ENCODE measurements at places on chromosomes 16 and 17.

GRCh38 chr17:9513266-9513665, 62.4 kb downstream of the STX8 start:
- no peak for DNase-seq

DNA sequence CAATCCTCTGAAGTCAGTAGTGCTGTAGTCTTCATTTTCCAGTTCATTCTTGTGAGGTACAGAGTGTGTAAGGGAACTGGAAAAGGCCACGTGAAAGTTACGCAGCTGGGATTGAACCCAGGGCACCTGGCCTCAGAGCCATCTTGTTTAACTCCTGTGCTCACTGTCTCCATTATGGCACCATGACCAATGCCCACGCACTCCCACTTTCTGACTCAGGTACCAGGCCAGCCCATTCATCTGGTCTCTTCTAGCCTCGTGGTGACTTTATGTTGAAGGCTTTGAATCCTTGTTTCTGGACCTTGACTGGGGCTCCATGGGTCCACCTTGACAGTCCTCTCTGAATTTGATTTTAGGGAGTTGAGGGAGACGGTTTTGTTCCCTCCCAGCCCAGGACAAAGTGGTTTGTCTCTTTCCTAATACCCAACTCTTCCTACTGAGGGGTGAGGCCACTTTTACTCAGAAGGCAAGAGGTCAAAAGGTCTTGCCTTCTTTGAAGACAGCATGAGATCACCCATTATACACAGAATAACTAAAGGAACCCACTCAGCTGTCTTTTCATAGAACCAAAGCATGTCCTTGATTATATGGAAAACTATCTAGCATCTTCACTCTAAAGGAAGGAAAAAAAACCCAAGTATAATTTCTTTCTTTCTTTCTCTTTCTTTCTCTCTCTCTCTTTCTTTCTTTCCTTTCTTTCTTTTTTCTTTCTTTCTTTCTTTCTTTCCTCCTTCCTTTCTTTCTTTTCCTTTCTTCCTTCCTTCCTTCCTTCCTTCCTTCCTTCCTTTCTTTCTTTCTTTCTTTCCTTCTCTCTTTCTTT, 50.0 kb downstream of the OTOA start:
- no peak for DNase-seq

GRCh38 chr16:65618333-65618732, 496.5 kb upstream of the CDH11 start:
- DNase-seq, result no peak

GRCh38 chr16:56615353-56615752, 7.0 kb downstream of the MT2A start:
- DNase-seq, result no peak

GRCh38 chr16:84514874-84515835, 10.7 kb upstream of the MEAK7 start:
- no peak for DNase-seq

DNA sequence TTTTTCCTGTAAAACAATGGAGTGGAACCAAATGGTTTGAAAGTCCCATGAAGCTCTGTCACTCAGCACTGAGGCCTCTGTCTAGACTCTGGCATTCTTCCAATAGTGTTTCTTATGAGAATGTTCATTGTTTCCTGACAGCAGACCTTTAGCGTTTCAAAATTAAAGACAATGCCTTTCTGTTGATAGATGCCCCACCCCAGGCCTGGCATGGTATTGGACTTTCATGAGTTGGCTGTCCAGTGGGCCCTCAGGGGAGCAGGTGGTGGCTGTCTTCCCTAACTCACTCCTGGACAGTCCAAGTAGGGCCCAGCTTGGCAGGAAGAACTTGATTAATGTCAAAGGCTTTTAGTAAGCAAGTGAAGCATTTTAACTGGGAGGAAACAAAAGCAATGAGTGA, 186.5 kb upstream of the CCL2 start:
- DNase-seq, result no peak

DNA sequence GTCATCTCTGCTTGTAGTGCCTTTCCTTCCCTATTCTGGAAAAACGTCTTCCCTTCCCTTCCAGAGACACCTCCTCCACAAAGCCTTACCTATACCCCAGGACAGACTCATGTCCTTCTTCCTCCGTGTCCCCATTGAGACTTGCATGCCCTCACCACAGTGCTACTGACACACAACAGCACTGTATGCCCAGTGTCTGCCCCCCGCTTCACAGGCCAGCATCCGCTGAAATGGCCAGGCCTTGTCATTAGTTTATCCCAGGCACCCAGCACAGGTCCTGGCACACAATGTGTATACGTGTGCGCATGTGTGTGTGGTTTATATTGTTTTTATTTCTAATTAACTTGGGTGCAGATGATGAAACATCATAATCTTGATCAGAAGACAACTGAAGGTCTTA, 130.1 kb upstream of the CCL2 start:
- no peak for DNase-seq

GRCh38 chr16:24671455-24671954, 57.9 kb upstream of the TNRC6A start:
- no peak for DNase-seq

- no peak for DNase-seq
These were observed 64.8 kb downstream of the PRKCB start for GRCh38 chr16:23900480-23901177.

DNA sequence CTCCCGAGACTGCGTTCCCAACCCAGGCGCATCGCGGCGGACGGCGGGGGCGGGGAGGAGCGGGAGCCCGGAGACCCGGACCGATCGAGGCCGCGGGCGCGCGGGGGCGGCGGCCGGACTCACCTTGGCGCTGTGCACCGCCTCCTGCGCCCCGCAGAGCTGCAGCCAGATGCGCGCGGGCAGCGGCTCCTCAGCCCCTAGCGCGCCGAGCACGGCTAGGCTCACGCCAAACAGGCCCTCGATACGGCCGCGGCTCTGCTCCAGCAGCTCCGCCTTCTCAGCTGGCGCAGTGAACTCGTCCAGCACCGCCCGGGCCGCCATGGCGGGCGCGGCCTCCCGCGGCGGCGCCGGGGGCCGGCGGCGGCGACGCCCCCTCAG, 339 bp downstream of the N4BP1 start:
- no peak for DNase-seq

- no peak for DNase-seq
These were observed 169.1 kb downstream of the WSCD1 start for GRCh38 chr17:6239241-6239798.

DNA sequence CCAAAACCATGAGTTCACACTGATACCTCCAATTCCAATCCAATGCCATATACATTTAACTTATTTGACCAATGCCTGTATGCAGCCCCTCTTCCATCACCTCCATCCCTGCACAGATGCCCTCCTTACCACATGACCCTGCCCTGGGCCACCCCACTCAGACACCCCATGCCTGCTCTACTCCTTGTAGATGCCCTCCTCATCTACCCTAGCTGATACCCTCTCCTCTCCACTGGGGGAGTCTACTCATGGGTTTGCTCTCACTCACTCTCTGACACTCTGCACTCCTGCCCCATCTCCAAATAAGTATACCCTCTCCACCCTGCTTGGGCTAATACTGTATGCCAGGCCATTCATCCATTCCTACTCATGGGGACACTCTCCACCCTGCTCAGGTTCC, 16.0 kb upstream of the CMTM4 start:
- no peak for DNase-seq

DNA sequence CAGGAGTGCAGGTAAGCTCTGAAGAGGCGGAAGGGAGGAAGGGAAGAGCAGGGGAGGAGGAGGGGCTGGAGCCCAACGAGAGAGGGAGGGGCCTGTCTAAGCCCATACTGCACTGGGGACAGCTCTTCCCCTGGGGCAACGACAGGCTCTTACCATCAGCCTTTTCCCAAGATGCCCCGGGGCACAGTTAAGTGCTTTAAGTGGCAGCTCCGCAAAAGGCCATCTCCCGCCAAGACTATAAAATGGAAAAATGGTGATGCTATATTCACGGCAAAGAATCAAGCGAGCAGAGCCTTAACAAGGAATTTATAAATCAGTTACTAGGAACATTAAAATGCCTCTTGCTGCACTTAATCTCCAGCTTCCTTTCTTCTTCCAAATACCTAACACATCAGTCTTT, 110.2 kb upstream of the NLRP1 start:
- DNase-seq, result no peak

GRCh38 chr17:9805769-9806168, 14.4 kb upstream of the DHRS7C start:
- no peak for DNase-seq

DNA sequence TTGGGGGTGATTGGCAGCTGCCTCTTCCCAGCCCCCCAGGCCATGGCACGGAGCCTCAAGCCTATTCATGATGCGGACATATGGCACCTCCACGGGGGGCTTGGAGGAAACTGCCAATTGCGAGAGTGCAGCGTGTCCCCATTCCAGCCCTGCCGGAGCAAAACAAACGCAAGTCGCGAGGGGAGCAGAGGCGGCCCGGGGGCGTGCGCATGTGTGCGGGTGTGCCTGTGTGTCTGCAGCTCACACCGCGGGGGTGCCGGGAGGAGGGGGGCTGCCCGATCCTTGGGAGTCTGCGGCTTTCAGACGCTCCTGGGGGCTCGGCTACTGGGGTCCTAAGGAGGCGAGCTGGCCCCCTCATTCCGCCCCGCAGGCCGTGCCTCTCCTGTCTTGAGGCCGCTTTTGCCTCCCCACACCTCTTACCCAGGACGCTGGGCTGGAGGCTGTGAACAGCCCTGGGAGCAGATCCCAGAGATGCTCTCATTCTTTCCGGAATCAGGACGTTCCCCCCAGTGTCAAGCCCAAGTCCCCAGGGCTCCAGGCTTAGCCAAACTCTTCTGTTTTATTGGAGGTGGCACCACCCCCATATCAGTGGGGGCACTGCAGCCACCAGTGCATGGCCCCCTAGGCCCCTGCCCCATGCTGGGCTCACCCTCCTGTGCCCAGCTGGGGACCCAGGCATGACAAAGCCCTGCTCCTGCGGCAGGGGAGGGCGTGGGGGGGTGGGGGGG, 29.1 kb downstream of the ENDOV start:
- no peak for DNase-seq

DNA sequence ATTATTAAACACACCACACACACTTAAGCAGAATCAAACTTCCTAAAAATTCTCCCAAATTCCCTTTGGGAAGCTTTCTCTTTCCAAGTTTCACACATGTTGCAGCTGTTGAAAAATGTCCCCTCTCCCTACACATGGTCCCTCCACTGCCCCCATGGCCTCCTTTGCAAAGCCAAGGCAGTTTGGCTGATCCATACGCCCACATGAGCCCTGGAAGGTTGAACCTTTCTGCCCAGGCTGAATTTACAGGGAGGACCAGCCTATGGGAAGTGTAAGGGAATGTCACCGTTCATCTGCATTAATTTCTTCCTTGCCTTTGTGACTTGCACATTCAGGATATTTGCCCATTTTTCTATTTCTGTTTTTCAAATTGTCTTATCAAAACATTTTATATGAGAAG, 31.1 kb upstream of the SHISA6 start:
- DNase-seq, result no peak

GRCh38 chr17:30207655-30208054, 27.8 kb downstream of the SLC6A4 start:
- DNase-seq, result no peak

DNA sequence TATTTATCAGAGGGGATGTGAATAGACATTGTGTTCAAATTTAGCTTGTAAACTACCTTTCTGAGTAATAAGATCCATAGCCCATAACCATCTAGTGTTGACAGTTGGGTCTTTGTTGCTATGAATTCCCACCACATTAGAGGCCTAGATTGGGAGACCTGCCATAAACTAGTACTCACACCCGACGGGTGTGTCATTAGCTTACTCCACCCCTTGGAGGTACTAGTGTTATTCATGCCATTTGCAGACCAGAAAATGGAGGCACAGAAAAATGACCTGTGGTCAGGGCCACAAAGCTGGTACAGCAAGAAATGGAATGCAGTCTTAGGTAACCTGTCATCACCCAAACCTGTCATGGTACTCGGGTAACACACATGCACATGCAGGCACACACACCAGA, 41.3 kb upstream of the BCAR1 start:
- DNase-seq, result no peak

DNA sequence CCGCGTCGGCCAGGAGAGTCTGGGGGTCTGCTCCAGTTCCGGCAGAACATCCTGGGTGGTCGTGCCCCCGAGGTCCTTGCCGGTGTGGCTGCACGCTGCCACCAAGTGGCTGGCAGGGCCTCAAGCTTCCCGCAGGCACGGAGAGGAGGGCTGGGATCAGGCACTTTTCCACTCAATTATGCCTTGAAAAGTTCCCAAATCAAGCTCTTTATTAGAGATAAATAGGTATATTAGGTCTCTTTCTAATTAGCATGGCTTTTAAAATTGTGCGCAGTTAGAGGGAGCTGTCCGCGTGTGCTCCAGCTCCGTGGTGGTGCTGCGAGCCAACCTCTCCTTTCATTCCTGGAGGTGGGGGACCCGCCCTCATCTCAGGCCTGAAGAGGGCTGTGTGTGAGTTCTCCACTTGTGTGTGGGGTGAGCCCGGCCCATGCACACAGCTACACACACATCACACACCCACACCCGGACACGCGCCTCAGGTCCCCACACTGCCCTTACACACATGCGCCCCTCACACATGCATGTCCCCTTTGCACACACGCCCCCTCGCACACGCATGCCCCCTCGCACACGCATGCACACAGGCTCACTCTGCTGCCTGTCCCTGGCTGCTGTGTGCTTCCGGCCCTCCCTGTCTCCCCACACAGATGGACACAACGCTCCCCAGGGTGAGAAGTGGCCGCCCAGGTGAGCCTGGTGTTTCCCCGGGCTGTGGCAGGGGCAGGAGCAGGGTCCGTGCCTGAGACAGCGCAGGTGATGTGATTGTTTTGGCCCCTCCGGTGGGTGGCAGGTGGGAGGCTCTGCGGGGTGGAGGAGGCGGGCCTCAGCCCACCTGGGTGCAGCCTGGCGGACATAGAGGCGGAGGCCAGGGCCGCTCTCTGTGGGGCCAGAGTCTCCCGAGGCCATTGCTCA, 28.8 kb downstream of the CACNA1H start:
- no peak for DNase-seq

DNA sequence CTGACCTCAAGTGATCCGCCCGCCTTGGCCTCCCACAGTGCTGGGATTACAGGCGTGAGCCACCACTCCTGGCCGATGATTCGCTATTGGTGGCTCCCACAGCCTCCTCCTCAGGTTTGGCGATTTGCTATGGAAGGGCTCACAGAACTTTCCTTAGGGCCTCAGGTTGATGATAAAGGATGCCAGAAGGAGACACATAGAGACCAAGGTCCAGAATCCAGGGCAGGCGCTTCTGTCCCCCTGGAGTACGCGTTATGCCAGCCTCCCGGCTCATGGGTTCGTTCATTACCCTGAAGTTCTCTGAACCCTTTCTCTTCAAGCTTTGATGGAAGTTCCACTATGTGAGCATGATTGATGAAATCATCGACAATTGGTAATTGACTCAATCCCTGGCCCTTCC, 19.9 kb downstream of the LGALS3BP start:
- no peak for DNase-seq

DNA sequence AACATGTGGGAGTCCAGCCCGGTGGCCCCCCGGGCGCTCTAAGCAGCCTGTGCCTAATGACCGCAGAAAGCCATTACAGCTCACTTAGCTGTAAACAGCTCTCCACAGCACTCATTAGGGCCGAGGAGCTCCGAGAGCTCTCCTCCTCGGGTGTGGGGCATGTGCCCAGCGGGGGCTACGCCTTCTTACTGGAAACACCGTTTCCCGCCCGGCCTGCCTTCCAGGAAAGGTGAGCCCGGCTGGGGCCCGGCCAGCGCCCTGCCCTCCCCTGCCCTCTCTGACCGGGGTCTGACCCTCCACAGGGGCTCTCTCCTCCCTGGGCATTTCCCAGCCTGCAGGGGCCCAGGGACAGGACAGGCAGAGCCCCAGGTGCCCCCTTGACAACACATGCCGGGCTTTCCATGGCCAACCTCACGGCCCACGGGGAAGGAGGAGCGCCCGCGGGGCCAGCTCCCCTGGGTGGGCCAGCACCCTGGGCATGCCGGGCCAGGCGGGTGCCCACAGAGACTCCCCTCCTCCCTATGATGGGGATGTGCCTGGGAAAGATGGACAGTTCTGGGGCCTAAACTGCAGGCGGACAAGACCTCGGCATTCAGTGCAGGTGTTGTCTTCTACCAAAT, 72.6 kb downstream of the SDK2 start:
- no peak for DNase-seq
